ENCODE measurements at places on chromosomes 3 and 15.

DNA sequence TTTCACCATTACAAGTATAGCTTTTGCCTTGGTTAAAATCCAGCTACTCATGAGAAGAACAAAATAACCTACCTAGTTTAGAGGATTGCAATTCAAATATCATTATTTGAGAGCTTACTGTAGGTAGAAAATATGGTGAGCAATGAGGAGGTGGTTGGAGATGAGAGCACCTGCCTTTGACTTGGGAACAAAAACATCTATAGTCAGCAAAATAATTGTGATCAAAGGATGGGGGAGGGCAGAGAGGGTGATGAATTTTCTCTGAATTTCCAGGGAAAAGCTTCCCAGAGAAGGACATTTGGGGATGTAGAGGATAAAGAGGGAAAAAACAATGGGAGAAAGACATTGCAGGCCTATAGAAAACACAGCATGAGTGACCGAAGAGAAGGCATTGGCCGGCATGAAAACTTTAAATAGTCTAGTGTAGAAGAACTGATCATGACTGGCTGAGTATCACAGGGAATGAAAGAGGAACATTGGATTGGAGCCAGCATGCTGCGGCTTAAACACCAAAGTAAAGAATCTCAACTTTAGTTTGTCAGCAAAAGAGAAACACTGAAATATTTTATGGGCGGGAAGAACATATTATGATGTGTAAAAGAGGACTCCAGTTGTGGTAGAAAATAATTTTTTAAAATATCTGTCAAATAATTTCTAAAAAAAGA, 581.3 kb downstream of the UNC13C start:
- DNase-seq: no peak

GRCh38 chr3:120462409-120462959, 11.7 kb upstream of the FSTL1 start:
- no peak for DNase-seq

- DNase-seq: no peak
Measured at GRCh38 chr3:73789825-73790444, 165.2 kb upstream of the PDZRN3 start.

- no peak for DNase-seq
Measured at GRCh38 chr3:196044513-196044912, 37.4 kb downstream of the TFRC start.

DNA sequence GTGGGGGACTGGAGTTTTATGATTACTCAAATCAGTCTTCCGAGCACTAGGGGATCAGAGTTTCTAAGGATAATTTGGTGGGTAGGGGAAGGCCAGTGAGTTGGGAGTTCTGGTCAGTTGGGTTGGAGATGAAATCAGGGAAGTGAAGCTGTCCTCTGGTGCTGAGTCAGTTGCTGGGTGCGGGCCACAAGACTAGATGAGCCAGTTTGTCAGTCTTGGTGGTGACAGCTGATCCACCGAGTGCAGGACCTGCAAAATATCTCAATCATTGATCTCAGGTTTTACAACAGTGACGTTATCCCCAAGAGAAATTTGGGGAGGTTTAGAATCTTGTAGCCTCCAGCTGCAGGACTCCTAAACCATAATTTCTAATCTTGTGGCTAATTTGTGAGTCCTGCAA, 249.4 kb downstream of the FAM43A start:
- DNase-seq: no peak

DNA sequence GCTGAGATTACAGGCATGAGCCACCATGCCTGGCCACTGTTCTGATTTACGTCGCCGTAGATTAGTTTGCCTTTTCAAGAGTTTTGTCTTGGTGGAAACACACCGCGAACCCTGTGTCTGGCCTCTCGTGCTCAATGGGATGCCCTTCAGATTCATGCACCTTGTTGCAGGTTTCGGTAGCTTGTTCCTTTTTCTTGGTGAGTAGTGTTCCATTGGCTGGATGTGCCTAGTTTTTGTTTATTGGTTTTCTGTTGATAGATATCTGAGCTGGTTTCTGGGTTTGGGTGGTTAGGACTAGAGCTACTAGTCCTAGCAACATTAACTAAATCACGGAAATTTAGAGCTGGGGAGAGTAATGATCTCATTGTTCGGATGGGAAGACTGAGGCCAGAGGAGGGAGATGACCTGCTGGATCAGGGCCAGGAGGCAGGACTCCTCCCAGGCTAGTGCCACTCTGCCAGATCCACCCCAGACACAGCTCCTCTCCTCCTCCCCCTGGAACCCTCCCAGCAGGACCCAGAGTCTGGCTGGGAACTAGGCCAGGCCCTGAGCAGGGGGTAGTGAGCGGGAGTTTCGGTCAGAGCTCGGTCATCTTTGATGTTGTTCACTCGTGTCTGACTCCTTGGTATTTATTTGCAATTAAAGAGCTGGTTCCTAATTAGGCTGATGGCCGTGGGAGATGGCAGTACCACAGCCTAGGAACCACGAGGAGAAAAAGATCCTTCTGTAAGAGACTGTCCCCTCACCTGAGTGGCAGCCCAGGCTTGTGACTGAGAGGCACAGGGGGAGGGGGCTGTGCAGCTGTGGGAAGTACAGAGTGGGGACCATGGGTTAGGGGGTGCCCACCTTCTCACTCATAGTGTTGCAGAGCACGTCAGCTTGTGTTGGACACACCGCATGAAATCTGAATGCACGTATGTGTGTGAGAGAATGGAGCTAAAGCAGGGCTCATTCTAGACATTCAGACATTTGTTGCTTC, 73.4 kb downstream of the SMAD6 start:
- no peak for DNase-seq

- no peak for DNase-seq
Measured at GRCh38 chr15:56653107-56653506, 80.2 kb downstream of the ZNF280D start.

GRCh38 chr3:65490114-65490513, 548.6 kb downstream of the MAGI1 start:
- DNase-seq: no peak

GRCh38 chr3:193874512-193874911, 261.4 kb upstream of the HES1 start:
- no peak for DNase-seq

- no peak for DNase-seq
Measured at GRCh38 chr15:91227766-91228165, 127.7 kb downstream of the SV2B start.

DNA sequence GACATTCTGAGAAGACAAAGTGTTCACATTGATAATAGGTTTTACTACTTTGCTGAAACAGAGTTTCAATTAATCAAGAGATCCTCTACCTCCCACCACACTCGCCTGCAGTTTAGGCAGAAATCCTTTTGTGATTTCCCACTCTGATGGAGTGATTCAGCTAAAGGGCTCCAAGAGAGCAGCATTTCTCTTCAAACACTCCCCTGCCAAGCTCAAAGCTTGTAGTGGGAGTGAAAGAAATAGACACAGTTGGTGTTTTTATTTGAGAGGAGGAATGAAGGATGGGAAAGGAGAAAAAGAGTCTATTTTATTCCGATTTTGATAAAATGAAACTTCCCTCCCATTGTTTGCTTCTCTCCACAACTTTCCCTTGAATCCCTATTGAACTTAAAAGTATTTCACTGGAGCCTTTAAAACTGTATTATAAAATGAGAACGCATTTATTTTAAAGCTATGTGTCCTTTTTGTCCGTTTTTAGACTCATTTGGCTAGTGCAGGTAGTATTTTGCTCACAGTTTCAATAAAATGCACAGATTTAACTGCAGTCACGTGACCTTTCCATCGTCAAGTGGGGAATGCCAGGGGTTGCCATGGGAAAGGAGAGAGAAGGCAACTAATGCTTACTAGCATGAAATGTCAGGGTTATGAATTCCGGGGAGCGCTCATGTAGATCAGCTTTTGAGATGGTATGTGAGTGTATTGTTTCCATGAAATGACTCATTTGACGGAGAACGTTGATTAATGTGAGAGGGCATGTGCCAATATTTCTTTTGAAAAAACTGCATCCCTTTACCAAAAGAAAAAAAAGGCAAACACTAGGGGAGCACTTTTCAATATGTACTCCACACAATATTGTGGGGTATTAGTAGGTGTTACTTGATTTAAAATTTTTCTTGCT, 7.7 kb upstream of the OSBPL11 start:
- no peak for DNase-seq

DNA sequence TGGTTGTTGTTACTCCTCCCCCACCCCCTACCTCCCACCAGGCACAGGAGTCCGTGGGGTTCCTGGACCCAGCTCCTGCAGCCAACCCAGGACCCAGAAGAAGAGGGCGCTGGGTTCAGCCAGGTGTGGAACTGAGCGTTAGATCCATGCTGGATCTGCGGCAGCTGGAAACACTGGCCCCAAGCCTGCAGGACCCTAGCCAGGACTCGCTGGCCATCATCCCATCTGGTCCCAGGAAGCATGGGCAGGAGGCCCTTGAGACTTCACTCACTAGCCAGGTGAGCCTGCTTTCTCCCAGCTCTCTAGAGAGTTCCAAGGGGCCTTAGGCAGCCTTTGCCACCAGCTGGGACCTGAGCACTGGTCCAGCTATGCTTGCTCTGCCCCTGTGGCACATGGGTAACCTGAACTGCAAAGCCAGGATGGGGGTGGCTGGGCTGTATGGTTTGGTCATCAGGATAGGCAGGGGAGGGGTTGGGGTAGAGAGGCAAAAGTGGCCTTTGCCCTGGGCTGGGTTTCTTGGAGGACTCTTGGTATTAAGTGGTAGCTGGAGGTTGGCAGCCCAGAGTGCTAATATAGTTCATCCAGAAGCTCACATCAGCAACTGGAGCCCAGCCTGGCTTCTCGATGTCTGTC, 7.0 kb upstream of the JMJD7 start:
- no peak for DNase-seq

- DNase-seq: no peak
Measured at GRCh38 chr3:24624938-24625681, 130.5 kb upstream of the THRB start.

Measured in esophagus squamous epithelium (tissue), 5 donors.